ENCODE measurements at places on chromosomes 5 and 9.

DNA sequence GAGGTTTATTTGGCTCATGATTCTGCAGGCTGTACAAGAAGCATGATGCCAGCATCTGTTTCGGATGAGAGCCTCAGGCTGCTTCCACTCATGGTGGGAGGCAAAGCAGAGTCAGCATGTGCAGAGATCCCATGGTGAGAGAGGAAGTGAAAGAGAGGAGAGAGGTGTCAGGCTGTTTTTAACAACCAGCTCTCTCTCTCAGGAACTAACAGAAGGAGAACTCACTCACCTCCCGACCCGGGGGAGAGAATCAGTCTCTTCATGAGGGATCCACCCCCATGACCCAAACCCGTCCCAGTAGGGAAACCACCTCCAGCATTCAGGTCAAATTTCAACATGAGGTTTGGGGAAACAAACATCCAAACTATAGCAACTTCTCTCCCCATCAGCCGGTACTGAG, 187.7 kb downstream of the ENC1 start:
- no peak for DNase-seq

DNA sequence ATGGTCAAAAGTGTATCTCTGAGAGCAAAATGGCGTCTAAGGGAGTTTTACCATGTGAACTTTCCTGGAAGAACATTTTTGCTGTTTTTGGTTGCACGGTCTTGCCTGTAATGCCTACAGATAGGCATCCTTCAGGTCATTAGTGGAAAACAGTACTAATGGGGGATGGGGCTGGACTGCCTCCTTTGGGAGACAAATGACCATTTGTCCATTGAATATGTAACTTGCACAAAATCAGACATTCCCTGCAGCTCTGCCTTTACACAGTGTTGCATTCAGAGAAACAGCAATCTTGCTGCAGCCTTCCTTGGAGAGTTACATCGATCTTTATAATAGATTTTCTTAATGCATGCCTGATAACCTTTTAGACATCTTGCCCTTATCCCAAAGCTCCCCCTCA, 138.5 kb upstream of the EGFLAM start:
- no peak for DNase-seq

DNA sequence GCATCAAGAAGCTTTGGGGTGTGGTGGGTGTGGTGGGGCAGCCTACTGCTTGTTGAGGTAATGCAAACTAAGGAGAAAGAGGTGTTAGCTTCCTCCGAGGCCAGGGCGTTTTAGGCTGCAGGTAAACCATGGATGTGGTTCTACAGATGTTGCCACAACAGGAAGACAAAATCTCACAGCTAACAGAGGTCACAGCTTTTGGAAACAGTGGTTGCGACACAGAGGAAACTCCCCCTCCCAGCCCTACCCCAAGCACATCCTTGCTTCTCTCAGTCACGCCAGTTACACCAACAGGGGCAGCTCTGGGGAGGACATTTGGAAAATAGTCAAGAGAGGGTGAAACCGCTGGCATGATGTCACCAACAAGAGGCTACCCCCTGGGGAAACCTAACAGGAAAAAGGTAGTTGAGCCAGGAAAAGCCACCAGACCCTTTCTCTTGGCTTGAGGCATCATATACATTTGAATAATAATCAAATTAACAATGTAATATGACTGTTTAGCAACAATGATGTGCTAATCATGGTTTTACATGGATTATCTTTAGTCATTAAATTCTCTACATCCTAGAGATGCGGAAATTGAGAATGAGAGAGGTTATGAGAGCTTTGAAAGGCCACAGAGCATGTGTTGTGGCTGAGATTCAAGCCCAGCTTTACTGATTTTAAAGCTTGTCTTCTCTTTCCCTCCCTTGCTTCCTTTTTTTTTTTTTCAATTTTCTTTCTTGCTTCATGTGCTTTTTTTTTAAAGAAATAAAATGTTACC, 82.2 kb upstream of the IL12B start:
- DNase-seq = peak; percentile 2

DNA sequence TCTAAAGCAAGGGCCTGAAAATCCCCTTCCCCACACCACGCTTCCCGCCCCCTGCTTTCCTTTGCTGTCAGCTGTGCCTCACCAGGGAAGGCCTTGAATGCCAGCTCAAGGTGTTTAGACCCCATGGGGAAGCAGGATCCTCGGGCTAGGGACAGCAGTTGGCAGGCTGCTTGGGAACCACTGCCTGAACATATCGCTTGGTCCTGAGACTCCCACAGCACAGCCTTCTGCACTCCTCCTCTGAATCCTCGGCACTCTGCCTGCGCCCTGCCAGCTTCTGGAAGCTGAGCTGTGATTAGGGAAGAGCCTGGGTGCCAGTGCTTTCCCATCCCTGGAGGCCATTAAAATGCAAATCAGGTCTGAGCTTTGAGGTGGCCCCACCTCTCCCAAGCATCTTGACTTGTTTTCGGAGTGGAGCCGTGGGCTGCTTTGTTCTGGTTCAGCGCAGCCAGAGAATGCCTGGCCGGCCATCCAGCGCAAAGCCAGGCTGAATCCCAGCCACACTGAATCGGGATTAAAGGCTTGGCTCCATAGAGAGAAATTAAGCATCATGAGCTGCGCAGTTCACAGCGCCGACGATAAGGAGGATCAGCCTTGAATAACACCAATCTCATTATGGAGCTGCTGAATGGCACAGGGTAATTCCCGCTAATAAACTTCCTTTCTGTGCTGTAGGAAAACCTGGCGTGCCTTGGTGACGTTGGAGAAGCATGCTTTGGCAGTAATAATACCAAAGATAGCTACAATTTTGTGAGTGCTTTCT, 40.0 kb downstream of the AMBP start:
- no peak for DNase-seq

- no peak for DNase-seq
Observed at GRCh38 chr9:70112981-70113380, 69.3 kb downstream of the MAMDC2 start.

DNA sequence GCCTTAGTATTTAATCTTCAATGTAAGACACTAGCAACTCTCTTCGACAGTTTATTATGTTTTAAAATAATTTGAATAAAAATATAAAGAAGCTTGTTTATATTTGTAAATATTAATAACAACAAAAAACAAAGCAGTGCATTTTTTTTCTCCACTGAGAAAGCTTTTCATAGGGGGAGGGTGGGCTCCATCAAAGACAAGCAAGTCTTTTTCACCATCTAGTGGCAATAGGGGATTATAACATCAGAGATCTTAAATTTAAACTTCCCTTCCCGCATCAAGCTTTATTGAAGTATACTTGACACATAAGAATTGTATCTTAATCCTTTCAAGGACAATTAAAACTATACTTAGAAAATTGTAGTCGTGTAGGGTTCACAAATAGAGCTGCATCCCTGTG, 9.3 kb upstream of the OR13F1 start:
- DNase-seq = no peak

GRCh38 chr9:109972026-109972882, 192.3 kb downstream of the PALM2AKAP2 start:
- DNase-seq = no peak

- no peak for DNase-seq
Observed at GRCh38 chr5:167763772-167764171, 527.7 kb upstream of the WWC1 start.

DNA sequence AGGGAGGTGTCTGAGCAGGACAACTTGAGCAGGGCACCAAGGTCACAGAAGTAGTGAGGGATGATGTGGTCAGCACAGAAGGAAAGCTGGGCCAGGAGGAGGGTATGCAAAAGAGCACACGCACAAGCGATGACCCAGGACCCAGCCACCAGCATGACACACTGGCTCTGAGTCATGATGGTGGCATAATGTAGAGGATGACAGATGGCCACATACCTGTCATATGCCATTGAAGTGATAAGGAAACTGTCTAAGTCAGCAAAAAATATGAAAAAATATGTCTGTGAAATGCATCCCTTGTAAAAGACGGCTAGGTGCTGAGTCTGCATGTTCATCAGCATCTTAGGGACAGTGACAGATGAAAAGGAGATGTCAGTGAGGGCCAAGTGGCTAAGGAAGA, 380 bp downstream of the OR1J1 start:
- DNase-seq = no peak

DNA sequence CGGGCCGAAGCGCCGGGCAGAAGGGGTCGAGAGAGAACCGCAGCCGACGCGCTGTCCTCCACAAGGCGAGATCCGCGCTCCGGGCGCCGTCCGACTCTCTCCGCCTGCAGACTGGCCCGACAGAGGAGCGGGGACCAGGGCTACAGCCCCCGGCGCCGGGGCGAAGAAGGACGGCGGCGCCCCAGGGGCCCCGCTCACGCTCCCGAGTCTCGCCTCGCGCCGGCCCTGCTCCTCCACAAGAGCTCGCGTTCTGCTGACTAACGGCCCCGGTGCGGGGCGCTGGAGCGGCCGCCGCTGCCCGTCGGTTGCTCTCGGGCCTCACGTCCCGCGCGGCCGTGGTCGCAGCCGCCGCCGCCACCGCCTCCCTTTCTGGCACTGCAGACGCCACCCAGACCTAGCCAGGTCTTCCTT, 338 bp downstream of the ABHD17B start:
- DNase-seq = no peak

- no peak for DNase-seq
Observed at GRCh38 chr5:33231935-33232334, 208.8 kb upstream of the TARS1 start.

Measured in dermis microvascular lymphatic vessel endothelial cell (primary cell).